ENCODE measurements at places on chromosomes 2 and 18.

- no peak overlapping the region for H3K4me3 ChIP-seq
- no peak for DNase-seq
- no peaks in the 10 kb centered on the region for H3K27me3 ChIP-seq
Measured at GRCh38 chr2:169897834-169898233, 70.6 kb downstream of the UBR3 start.

DNA sequence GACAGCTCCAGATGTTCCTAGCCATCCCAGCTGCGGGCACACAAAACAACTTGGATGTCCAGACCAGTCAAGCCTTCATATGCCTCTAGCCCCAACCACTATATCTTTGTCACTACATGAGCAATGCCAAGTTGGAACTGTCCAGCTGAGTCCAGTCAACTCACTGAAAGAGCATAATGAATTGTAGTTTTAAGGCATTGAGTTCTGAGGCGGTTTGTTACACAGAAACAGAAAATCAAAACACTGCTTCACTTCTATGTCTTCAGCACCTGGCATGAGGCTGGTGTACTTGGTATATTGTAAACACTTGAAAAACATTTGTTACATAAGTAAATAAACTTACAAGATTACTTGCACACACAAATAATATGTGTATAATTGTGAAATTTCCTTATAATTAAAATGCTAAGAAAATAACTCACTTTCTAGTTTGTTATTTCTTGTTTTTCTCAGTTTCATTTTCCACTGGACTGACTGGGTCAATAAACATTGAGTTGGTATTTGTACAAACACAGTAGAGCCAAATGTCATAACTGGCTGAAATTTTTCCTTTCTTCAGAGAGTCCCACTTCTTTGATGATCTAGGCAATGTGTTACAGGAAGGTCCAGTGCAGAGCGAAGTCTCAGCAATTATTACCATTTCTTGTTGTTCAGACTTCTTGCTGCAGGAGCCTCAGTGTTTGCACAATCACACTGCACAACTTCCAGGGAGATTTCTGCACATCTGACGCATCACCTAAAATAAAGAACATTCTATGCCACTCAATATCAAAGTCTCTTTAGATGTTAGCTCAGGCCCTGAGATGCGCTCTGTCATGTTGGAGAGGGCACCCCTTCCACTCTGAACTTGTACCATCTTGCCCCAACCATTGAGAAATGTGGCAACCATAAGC is 38.2 kb upstream of the DPP4 start:
- no peak overlapping the region for H3K4me3 ChIP-seq
- no peaks in the 10 kb centered on the region for H3K36me3 ChIP-seq

GRCh38 chr2:150296770-150297546 is 190.5 kb downstream of the RND3 start:
- H3K4me1 ChIP-seq: no peaks in the 10 kb centered on the region
- no peak overlapping the region for H3K4me3 ChIP-seq
- DNase-seq: no peak
- no peaks in the 10 kb centered on the region for H3K36me3 ChIP-seq

DNA sequence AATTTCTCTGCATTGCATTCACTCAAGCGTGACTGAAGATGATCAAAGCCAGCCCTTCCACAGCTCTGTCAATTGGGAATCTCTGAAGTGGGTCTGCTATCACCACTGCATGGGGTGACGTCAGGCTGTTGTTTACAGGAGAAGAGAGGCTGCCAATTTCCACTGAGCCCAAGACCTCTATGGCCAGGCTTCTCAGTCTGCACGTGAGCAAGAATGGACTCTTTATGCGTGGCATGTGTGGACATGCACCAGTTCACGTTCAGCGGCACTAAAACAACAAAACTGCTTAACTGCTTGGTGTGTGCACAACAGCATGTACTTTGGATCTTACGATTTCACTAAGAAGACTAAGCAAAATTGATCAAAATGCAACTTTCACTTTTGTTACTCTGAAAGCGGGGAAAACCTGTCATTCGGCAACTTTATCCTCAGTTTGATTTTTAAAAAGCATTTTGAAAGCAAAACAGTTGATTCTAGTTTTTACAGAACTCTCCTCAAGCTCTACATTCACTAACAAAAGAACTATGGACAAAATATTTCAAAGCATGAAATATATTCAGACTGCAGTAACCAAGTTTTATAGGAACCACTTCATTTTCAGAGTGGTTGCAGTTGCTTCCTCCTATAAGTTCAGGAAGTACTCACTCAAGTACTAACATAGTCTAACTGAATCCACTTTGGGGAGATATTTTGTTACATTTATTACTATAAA is 77.0 kb upstream of the SERTAD2 start:
- peaks cover 6% of the 10 kb centered on the region for H3K4me1 ChIP-seq
- H3K27me3 ChIP-seq: no peaks in the 10 kb centered on the region
- H3K27ac ChIP-seq: peak overlapping the region; percentile 55
- peak; percentile 72 for DNase-seq
- H3K4me3 ChIP-seq: peak overlapping the region; percentile 3

DNA sequence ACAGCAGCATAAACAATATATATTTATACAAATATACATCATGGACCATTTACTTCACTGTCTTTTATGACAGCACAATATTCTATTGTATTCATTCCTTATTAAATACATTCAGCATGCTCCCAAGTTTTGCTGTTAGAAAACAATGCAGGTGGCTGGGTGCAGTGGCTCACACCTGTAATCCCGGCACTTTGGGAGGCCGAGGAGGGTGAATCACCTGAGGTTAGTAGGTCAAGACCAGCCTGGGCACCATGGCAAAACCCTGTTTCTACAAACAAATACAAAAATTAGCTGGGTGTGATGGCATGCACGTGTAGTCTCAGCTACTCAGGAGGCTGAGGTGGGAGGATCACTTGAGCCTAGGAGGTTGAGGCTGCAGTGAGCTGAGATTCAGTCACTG is 39.0 kb downstream of the NPC1 start:
- peaks cover 4% of the 10 kb centered on the region for H3K4me1 ChIP-seq
- DNase-seq: no peak
- no peak overlapping the region for H3K4me3 ChIP-seq
- peaks cover 95% of the 10 kb centered on the region for H3K36me3 ChIP-seq
- no peaks in the 10 kb centered on the region for H3K27me3 ChIP-seq

DNA sequence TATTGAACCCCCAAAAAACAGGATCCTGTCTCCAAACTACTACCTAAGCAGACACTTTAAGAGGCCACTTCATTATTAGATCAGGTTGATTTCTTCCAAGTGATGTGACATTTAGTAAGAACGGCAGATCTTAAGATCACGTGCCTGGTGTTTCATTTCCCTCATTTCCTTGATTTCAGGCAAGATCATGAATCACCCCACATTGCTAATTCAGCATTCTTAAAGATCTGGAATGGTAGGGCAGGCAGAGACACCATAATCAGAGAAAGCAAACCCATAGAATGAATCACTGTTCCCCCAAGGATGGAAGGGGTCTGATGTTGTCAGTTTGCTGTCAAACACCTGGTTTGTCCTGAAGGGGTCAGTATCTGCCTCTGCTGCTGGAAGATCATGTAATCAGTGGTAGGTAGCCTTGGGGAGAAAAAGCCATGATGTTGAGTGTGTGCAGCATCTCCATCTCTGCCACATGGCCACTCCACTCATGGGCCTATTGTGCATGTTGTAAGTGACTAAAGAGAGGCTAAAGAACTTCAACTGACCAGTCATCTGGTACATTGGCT is 133.9 kb downstream of the ARHGAP15 start:
- no peak overlapping the region for H3K4me3 ChIP-seq
- H3K27me3 ChIP-seq: no peaks in the 10 kb centered on the region
- DNase-seq: no peak
- H3K36me3 ChIP-seq: no peaks in the 10 kb centered on the region
- H3K27ac ChIP-seq: no peak overlapping the region

DNA sequence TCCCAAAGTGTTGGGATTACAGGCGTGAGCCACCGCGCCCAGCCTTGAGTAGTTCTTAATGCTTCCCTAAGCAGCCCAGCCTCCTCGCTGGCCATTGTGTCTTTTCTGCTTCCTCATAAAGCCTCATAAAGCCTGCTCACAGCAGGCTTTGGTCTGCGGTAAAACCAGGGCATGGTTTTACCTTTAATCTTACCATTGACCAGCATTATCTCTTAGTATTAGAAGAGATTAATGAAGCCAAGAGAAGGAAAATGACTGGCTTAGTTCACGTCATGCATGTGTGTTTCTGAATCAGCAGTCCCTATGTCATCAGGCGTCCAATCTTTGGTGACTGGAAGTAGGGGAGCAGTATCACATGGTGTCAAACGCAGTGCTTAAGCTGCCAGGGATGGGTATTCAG is 14.9 kb upstream of the CDCA7 start:
- no peak for DNase-seq
- H3K27ac ChIP-seq: no peak overlapping the region
- H3K4me3 ChIP-seq: no peak overlapping the region
- no peaks in the 10 kb centered on the region for H3K4me1 ChIP-seq
- no peaks in the 10 kb centered on the region for H3K36me3 ChIP-seq

- DNase-seq: no peak
- H3K36me3 ChIP-seq: no peaks in the 10 kb centered on the region
- H3K4me1 ChIP-seq: peaks cover 23% of the 10 kb centered on the region
- no peaks in the 10 kb centered on the region for H3K27me3 ChIP-seq
Measured at GRCh38 chr18:44885507-44885906, 204.8 kb downstream of the SETBP1 start.

GRCh38 chr2:2222931-2223330 is 108.1 kb downstream of the MYT1L start:
- no peak overlapping the region for H3K4me3 ChIP-seq
- no peaks in the 10 kb centered on the region for H3K4me1 ChIP-seq
- H3K36me3 ChIP-seq: no peaks in the 10 kb centered on the region
- DNase-seq: no peak

DNA sequence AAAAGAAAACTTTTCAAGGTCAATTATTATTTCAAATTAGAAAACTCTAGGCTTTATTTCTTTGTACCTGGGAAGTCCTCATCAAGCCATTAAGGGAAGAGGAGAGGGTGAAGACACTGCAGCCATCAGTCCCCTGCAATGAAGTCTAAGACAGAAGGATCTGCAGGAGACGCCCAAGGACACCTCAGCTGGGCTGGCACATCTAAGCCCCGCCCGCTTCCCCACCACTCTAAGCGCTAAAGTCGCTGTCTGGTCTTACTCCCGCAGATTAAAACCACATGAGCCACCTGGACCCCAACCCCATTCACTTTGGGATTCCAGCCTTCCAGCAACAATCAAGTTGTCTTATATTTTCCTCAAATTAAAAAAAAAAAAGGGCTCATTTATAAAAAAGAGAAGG is 104.4 kb downstream of the AFF3 start:
- H3K4me1 ChIP-seq: no peaks in the 10 kb centered on the region
- no peaks in the 10 kb centered on the region for H3K36me3 ChIP-seq
- no peak overlapping the region for H3K4me3 ChIP-seq
- H3K27ac ChIP-seq: no peak overlapping the region

DNA sequence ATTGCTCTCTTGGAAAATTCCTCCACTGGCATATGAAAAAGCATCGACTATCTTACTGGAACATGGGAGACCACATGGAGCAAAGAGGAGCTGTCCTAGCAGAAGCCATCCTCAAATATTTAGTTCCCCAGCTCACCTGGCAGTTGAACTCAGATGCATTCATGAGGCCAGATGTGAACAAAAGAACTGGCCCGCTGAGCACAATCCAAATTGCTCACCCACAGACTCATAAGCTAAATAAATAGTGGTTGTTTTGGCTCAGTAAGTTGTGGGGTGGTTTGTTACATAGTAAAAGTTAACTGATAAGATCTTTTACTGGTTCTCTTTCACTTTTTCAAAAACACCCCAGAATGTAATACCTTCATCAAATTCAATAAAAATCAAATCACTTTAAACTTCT is 108.6 kb upstream of the CWC22 start:
- H3K27me3 ChIP-seq: no peaks in the 10 kb centered on the region
- no peak overlapping the region for H3K27ac ChIP-seq
- DNase-seq: no peak
- no peak overlapping the region for H3K4me3 ChIP-seq
- H3K36me3 ChIP-seq: no peaks in the 10 kb centered on the region

- no peaks in the 10 kb centered on the region for H3K36me3 ChIP-seq
- H3K4me3 ChIP-seq: no peak overlapping the region
- DNase-seq: no peak
Measured at GRCh38 chr2:186572705-186573104, 17.2 kb upstream of the ITGAV start.

DNA sequence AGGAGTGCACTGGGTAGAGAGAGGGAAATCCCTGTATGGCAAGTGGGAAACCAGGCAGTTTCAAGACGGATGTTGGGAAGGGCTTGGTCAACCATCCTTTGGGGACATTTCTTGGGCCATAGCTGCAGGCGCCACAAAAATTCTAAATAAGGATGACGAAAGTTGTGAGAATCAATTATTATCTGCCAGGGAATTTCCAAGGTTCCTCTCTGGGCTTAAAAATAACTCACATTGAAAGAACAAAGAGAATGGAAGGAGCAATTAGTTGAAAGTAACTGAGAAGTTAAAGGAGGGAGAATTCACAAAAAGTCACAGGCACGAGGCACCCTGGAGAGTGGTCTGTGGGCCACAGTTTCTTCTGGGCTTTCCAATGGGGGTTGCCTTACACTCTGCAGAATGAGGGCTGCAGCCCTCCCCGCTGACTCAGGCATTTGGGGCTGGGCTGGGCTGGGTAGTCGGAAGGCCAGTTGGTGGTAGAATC is 195.7 kb downstream of the SMAD7 start:
- H3K4me1 ChIP-seq: peaks cover 8% of the 10 kb centered on the region
- H3K36me3 ChIP-seq: peaks cover 24% of the 10 kb centered on the region
- no peaks in the 10 kb centered on the region for H3K27me3 ChIP-seq
- no peak overlapping the region for H3K4me3 ChIP-seq
- no peak for DNase-seq
- H3K27ac ChIP-seq: no peak overlapping the region

GRCh38 chr18:64707052-64707451 is 558.2 kb upstream of the LINC00305 start:
- no peaks in the 10 kb centered on the region for H3K4me1 ChIP-seq

DNA sequence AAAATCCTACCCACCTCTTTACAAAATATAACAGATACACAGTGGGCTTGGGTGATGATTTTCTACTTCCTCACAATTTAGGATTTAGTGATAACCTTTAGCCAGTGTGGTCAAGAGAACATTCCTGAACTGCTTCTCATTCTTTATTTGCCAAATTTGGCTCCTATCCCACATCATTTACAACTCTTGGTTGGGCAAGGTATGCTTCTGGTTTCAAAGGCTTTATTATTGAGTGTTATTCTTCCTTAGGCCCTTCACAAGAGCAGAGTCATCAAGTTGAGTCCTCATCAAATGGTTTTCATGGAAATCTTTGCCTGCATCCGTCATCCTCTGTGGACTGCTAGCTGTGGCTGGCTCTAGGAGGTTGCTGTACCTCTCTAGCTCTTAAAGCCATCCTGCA is 472.0 kb upstream of the ETAA1 start:
- H3K4me3 ChIP-seq: no peak overlapping the region
- DNase-seq: no peak
- H3K27ac ChIP-seq: no peak overlapping the region
- H3K36me3 ChIP-seq: no peaks in the 10 kb centered on the region
- H3K4me1 ChIP-seq: no peaks in the 10 kb centered on the region

- no peak overlapping the region for H3K27ac ChIP-seq
- H3K36me3 ChIP-seq: no peaks in the 10 kb centered on the region
- H3K27me3 ChIP-seq: no peaks in the 10 kb centered on the region
Measured at GRCh38 chr2:188524519-188525113, 232.9 kb downstream of the GULP1 start.

All from heart left ventricle (tissue), 16 donors.